Mesendoderm (in vitro differentiated cells): ENCODE measurements at places on chromosomes 7 and 10.

DNA sequence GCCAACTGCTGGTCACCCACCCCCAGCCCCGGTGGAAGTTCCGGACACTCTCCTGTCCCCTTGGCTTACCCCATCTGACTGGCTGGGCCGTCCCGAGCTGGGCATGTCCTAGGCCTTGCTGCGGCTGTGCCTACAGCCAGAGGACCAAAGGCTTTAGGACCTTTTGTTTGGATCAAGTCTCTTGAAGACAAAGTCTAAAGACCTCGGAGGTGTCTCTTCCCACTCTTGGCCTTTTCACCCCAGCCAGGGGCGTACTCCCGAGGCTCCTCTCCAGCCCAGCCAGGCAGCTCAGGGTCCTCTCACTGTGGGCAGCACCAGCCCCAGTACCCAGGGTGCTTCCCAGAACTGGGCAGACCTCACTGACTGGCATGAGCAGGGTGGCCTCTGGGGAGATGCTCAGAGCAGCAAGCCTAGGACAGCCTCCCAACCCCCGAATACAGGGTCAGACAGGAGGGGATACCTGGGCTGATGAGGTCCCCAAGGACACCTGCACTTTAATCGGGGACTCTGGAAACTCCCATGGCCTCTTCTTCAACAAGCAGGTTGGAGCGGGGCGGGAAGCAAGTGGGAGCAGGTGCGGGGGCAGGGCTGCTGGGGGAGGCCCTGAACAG, 2.7 kb upstream of the PWWP2B start:
- no peak for DNase-seq

GRCh38 chr10:124182088-124182541, 88.7 kb upstream of the CHST15 start:
- DNase-seq = no peak

DNA sequence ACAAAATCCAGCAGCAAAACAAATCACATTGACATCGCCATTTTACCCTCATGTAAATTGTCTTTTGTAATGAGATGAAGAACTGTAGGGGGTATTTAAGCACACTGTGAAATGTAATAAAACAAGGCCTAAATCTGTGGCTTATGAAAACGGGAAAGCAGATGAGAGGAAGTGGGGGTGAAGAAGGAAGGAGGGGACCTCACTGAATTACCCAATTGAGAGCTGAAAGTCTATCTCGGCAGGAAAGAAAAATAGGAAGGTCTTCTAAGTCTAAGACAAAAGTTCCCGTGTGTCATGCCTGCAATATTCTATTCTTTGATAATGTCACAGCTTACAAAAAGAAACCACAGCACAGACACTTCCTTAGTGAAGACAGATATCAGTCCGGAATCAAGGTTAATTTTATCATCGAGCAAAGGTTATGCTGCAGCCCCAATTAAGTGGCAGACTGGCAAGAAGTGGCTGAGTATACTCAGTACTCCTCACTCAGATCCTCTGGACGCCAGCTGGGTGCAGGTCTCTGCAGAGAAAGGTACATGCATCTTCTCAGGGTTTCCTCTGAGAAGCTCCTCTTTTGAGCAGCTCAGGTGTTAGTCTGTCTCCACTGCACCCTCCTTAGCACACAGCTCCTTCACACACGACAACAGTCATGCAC, 239.7 kb downstream of the FANK1 start:
- DNase-seq = no peak

GRCh38 chr10:6928586-6928985, 348.5 kb upstream of the PRKCQ start:
- DNase-seq = peak; percentile 54

GRCh38 chr10:11509036-11509435, 102.4 kb downstream of the USP6NL start:
- DNase-seq = no peak

DNA sequence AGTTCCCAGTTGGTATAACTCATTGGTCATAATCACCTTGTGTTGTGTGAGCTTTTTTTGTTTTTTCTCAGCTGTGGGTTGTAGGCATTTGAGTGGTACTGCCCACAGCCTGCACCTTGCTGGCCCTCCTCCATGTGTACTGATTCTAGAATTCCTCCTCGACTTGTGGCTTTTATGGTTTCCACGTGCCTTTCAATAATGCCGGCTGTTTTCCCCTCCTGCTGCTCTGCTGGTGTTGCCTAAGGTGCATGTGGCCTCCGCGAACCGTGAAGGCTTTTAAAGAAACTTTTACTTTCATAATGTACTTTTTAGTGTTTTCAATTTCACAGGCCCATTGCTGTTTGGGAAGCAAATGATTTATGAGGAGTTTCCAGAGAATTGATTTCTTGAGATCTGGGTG, 518.0 kb downstream of the REEP3 start:
- no peak for DNase-seq

GRCh38 chr10:69387500-69387899, 29.2 kb downstream of the TACR2 start:
- no peak for DNase-seq

DNA sequence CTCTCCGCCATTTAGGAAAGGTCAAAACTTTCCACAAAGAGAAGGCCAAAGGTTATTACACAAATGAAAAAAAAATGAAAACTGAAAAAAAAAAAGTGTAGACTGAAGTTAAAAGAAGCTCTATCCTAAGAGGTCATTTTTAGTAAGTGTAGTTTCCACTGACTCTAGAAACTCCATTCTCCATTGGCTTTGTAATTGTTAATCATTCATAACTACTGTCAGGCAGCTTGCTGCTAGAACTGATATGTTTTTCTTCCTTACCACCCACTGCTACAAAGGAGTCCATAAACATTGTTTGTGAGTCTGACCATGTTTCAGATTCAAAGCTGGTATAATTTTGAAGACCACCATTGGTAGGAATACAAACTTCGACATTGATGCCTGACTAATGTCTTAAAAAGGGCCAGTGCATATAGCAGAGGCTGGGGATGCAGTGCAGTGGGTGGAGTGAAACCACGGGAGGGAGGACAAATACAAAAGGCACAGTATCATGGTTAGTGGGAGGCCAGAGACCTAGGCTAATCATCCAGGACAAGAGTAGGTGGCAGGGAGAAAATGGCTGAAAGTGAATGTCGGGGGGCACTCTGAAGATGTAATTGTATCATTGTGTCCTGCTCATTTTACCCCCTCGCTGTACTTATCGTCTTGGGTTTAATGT, 16.9 kb upstream of the DYNC1I1 start:
- DNase-seq = no peak

DNA sequence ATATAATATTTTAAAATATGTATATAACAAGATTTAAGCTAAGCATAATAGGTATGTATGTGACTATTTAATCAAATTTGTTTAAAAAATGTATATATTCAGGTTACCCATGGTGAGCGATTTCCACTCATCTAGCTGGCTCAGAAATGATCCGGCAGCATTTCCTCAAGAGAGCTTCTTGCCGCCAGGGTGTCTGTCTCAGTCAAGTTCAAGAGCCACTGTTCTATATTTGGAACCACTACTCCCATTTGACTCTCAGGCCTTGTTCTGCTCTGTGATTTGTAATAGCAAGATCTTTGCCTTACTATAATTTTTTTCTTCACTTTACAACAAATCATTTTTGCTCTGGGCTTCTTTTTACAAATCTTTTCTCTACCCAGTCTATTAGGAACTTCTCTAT, 48.7 kb upstream of the CNTNAP2 start:
- DNase-seq = no peak
